ENCODE measurements at places on chromosomes 1 and 21. TPM values are rescaled to one million over a fixed set of nuclear protein-coding genes. Genes with fewer than 3 reads are reported as not detected.
A peak's percentile ranks its signal among the peaks of the same experiment; 100 is the strongest.

DNA sequence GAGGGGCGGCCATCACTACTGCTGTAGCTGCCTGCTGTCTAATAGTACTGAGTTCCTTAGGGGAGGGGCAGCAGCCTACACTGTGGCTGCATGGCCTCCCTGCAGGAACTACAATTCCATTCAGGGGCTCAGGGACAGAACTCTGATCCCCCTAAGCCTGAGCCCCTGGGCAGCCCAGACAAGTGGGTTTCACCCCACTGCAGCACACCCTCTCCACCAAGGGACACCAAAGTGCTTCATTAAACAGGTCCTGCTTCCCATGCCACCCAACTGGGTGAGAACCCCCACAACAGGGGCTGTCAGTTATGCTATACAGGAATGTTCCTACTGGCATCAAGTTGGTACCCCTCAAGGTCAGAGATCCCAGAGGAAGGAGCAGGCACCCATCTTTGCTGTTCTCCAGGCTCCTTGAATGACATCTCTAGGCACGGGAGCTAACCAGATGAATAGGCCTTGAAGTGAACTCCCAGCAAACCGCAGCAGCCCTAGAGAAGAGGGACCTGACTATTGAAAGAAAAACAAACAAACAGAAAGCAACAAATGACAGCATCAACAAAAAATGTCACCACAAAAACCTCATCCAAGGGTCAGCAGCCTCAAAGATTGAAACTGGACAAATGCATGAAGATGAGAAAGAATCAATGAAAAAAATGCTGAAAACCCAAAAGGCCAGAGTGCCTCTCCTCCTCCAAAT is 437.4 kb downstream of the NUF2 start:
- no peak for DNase-seq

GRCh38 chr1:119219711-119220110 is 79.3 kb upstream of the WARS2 start:
- DNase-seq, result no peak

The REN gene
- not detected for total RNA-seq

- no peak for DNase-seq
These were observed 141.8 kb downstream of the DISC1 start for GRCh38 chr1:231768416-231768815.

- no peak for DNase-seq
These were observed 42.7 kb downstream of the SEC16B start for GRCh38 chr1:177927021-177927596.

- no peak for DNase-seq
These were observed 101.5 kb upstream of the RUNX3 start for GRCh38 chr1:25031601-25031965.

The PLEKHA6 gene
- total RNA-seq, result 17.7 TPM

- DNase-seq, result no peak
These were observed 82.4 kb downstream of the ABCA4 start for GRCh38 chr1:94038511-94038910.

- peak; percentile 19 for DNase-seq
These were observed 22.2 kb downstream of the SLC2A1 start for GRCh38 chr1:42936309-42937078.

- DNase-seq, result no peak
These were observed 334.2 kb upstream of the CAMK1G start for GRCh38 chr1:209249280-209249670.

- no peak for DNase-seq
These were observed 56.9 kb downstream of the ADAMTS5 start for GRCh38 chr21:26909972-26910371.

- no peak for DNase-seq
These were observed 18.9 kb upstream of the SSX2IP start for GRCh38 chr1:84709131-84709530.

DNA sequence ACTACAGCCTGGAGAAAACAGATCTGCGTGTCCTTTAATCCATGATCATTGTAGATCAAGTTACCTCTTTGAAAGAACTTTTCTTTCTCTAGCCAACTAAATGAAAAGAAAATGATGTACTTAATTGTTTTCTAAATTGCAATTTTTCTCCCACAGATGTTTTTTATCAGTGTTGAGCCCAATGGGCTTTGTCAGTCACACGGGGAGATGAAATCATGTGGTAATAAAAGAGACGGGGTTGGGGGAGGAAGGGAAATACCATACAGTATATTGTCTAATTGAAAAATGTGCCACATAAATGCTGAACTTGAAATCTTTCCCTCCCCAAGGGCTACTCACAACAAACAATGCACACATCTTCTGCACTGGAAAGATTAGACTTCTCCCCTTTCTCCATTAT is 58.4 kb downstream of the NTMT2 start:
- DNase-seq, result no peak

DNA sequence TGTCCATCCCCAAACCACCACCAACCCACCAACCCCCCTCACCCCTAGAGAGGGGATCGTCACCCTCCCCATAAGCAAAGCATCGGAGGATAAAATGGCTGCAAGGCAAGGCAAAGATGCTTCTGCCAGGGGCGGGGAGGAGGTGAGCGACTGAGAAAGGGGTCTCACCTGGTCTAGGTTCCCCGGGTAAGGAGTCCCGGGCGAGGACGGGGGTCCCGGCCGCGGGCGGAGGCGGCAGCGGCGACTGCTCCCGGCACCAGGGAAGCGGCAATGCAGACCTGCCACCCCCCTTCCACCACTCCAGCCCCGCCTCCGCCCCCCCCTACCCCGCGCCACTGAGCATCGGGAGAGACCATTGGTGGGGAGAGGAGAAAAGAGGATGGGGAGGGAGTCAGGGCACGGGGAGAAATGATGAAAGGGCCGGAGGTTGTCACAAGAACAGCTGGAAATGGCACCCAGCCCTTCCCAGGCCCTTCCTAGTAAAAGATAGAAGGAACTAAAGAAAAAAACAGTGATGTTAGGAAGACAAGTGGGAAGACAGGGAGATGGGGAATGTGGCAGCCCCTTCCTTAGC is at the start of gene SV2A:
SV2A (minus strand) TSS at position 274 of the 574 bp plus-strand sequence. CDS start 4,004 bp downstream, outside the sequence.
- DNase-seq, result no peak

DNA sequence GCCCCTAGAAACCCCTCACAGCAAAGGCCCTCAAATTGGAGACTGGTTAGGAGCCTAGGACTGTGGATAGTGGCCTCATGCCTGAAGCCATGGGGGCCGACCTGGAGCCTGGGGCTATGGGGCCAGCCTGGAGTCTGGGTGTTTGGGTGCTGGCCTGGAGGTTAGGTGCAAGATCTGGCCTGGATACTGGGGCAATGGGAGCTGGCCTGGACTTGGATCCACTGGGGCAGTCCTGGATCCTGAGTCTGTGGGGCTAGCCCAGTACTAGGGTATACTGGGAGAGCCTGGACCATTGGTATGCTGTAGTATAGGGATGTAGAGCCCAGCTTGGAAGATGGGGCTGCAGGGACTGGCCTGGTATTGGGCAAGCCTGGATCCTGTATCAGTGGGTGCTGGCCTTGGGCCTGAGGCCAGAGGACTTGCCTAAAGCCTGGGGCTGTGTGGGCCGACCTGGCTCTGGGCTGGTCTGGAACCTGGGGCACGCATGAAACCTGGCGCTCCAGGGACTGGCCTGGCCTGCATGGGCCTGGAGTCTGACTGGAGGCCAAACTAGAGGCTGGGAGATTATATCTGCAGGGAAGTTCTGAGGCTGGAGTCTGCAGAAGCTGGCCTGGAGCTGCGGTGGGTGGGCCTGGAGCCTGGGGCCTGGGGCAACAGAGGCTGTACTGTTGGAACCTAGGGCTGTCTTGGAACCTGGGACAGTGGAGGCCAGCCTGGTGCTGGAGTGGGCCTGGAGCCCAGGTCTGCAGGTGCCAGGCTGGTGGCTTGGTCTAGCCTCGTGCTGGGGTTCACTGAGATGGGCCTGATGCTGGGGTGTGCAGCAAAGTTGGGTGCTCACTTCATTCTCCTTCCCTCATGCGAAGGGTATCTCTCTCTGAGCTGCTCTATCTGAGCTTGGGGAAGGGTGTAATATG is 12.6 kb upstream of the DENND1B start:
- DNase-seq, result no peak

DNA sequence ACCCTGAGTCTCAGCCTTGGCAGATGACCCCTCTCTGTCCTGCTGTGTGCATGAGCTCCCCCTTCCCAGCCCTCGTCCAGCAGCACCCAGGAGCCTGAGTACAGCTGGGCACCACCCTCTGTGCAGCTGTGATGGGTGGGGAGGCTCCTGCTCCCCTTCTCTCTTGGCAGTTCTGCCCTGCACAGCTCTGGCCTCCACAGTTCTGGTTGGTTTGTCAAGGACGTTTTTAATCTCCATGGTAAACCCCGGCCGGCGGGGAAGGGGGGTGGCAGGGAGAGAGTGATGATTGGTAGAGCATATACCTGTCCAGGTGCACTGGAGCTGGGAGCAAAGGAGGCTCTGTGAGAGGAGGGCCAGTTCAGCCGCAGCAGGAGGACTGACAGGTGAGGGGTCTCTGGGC is at the start of gene CLCNKA:
CLCNKA (plus strand) TSS at position 356 of the 400 bp plus-strand sequence. CDS start 584 bp downstream, outside the sequence.
- no peak for DNase-seq

DNA sequence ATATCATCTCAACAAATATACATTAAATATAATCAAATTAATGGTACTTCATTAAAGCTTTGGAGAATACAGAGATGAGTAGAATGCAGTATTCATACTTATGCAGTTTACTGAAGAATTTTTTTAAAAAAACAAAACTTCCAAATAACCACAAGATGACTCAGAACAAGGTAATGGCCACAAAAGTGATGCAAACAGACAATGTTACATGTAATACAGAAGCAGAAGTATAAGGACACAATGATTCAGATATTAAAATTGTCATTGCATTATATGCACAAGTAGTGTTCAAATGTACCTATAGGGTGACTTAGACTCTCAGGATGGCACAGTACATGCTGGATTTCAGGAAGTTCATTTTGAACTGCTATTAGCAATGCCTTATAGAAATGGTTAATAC is 227.2 kb upstream of the ST6GALNAC5 start:
- no peak for DNase-seq

GRCh38 chr1:213415691-213416380 is 364.8 kb downstream of the RPS6KC1 start:
- DNase-seq, result no peak

GRCh38 chr1:197465528-197466327 is 197.7 kb downstream of the CRB1 start:
- DNase-seq, result no peak

DNA sequence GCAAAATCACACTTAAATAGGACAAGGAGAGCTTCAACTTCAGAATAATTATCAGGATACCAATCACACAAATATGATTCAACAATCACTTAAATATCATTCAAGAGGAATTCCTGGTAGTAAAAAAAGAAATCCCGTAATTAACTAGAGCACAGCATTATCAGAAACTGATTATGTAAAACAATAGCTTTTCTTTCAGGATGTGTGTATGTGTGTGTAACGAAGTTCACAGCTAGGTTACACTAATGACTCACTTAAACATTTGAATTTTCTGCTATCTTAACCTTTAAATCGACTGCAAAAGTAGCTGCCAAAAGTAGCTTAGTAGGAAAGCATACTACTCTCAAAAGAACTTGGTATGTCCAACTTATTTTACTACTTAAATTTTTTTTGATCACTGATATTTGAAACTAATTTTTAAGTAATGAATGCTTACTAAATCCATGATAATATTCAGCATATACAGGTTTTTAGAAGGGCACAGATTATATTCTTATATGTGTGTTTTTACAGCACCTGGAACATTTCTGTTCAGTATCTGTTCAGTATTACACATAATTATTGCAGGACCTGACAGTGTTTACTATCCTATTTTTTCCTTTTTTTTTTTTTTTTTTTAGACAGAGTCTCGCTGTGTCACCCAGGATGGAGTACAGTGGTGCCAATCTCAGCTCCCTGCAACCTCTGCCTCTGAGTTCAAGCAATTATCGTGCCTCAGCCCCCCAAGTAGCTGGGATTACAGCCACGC is 4.2 kb downstream of the RERE start:
- DNase-seq, result no peak

- no peak for DNase-seq
These were observed 2.6 kb upstream of the SH3BGRL3 start for GRCh38 chr1:26277261-26277661.

The MTARC2 gene
- total RNA-seq, result 15.8 TPM

GRCh38 chr1:32825181-32825580 is 7.7 kb downstream of the S100PBP start:
- DNase-seq, result no peak

The CD1E gene
- 1.2 TPM for total RNA-seq

- no peak for DNase-seq
These were observed 115.2 kb downstream of the ROR1 start for GRCh38 chr1:63888984-63889383.

DNA sequence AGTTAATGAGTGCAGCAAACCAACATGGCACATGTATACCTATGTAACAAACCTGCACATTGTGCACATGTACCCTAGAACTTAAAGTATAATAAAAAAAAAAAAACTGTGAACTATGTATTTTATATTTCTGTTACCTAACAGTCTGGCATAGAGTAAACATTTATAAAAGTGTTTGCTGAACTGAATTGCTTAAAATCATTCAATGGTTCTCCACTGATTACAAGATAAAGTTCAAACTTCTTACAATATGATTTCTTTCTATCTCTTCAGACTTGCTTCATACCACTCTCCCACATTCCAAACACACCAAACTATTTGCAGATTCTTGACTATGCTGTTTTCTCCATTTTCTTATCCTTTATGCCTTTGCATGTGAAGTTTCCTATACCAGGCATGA is 89.9 kb downstream of the UROD start:
- DNase-seq, result no peak

The NKAIN1 gene
- 0.16 TPM for total RNA-seq

The SERTAD4 gene
- 7.9 TPM for total RNA-seq

The PRMT6 gene
- 6.7 TPM for total RNA-seq

DNA sequence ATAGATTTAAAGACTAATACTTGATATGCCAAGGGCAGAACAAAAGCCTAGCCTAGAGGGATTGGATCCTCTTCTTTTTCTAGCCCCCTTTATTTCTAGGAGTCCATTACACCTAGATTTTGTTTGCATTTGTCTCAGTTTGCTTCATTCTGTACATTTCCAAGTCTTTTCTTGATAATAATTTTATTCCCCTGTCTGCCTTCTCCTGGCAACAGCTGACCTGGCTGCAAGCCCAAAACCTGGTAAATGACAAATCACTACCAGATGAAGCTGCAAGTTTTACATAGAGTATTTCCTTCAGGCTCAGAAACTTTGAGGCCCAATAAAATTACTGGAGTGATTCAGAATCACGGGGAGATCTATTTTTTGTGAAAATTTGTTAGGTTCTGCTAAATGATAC is 36.5 kb upstream of the LHX8 start:
- DNase-seq, result no peak

DNA sequence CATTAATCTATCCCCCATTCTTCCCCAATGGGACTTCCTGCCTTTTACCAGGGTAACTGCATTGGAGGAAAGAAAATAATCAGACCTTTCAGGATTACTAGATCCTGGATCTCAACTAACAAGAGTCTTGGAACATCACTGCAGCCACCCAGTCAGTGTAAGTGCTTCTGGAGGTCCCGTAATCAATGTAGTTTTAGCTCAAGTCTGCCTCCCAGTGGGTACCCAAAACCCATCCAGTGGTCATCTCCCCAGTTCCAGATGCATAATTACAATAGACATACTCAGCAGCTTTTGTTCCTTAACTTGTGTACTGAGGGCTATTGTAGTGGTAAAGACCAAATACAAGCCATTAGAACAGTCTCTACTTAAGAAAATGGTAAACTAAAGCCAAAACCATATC is 319.1 kb downstream of the GPATCH2 start:
- DNase-seq, result no peak

- no peak for DNase-seq
These were observed 731 bp downstream of the TRIM11 start for GRCh38 chr1:228405979-228406228.

The DCAF6 gene
- total RNA-seq, result 84.7 TPM

The ADCY10 gene
- 0.16 TPM for total RNA-seq

The DNAI4 gene
- total RNA-seq, result 26.2 TPM

The THEM5 gene
- not detected for total RNA-seq
